Dorsolateral prefrontal cortex (tissue), 122 donors: ENCODE measurements at places on chromosomes 6 and 20.

DNA sequence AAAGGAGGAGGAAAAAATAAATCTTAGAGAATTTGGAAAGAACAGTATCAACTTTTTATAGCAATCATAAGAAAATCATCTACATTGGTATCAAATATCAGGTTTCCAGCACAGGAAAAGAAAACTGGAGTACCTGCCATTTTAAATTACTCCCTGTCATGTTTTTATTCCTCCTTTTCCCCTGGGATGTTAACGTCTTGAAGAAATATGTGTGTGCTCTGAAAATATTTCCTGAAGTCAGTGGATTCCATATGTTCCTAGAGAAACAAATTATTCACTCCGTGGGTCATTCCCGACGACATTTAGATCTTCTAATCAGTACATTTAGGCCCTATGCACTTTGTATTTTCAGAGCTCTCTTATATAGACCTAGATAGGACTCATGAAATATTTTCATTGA is 42.0 kb upstream of the RSPO3 start:
- DNase-seq: no peak

GRCh38 chr6:155212616-155213380 is 51.0 kb upstream of the CLDN20 start:
- DNase-seq: no peak

DNA sequence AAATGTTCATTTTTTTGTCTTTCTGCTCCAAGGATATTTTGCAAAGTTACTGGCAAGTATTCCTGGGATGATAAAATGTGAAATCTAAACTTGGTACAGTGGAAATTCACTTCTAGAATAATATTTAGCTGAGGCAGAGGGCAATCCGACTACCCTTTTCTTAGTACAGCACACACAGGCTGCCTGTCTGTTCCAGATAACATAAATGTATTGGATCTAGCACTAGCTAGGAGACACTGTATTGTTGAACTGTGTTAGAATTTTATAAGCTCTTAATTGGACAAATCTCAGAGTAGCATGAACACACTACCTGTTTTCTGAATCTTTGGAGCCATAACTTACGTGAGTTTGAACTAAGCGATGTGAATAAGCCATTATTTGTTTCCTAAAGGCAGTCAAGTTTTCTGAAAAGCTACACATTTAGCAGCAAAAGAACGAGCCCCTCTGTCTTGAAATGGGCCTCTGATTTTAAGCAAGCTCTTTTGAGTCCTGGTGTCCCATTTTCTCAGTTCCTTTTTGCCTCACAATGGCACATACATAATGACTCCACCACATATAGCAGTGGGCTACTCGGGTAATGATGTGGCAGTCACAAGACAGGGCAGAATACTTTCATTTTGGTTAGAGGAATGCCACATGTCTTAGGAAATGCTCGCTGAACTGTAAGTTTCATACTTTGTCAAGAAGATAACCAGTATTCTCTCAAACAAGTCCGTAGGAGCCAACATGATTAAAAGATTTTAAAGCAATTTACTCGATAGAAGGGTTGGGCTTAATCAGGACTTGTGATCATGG is 116.5 kb upstream of the ESR1 start:
- DNase-seq: no peak

- DNase-seq: no peak
Measured at GRCh38 chr6:13715444-13715883, 3.8 kb upstream of the RANBP9 start.

- no peak for DNase-seq
Measured at GRCh38 chr6:2072453-2072852, 173.0 kb downstream of the GMDS start.

- DNase-seq: no peak
Measured at GRCh38 chr6:45608252-45608913, 230.6 kb upstream of the SUPT3H start.

DNA sequence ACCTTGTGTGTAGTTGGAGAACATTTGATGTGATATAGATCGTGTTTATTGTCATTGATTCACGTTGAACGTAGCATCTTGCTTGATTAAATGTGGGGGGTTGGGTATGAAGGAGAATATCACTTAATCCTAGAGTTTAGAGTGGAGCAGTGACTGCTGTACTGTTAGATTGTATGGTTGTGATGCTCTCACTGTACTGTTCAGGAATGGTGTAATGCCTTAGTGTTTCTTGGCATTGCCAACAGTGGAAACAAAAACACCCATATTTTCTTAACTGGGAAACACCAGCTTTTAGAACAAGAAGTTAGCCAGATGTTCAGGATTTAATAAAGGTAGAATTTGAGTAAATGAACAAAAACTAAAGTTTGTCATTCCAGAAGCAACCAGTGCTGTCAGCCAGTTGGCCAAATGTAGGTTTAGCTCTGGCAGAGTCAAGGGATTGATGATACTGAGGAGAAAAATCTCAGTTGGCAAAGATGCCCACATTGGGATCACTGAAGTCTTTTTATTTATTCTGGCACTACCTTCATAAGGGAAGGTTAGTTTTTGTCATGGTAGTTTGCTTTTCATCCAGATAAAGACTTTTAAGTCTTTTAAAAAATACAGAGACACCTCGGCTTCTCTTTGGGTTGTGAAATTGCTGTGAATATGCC is 129.9 kb downstream of the JARID2 start:
- DNase-seq: no peak
